Spinal cord (tissue), 10 donors: ENCODE measurements at places on chromosomes 7 and 10. TPM values are rescaled to one million over a fixed set of nuclear protein-coding genes. Genes with fewer than 3 reads are reported as not detected.

- H3K4me1 ChIP-seq, result peaks cover 67% of the 10 kb centered on the region
- H3K27ac ChIP-seq, result no peak overlapping the region
- no peaks in the 10 kb centered on the region for H3K27me3 ChIP-seq
- H3K36me3 ChIP-seq, result peaks cover 94% of the 10 kb centered on the region
- DNase-seq, result no peak
- no peak overlapping the region for H3K4me3 ChIP-seq
Measured at GRCh38 chr10:102653060-102653459, 8.8 kb downstream of the TRIM8 start.

ZNF365 gene
- 11.6 TPM for total RNA-seq

SRPK2 gene
- total RNA-seq, result 79.8 TPM

PRLHR gene
- 0.69 TPM for total RNA-seq

- H3K27me3 ChIP-seq, result no peaks in the 10 kb centered on the region
- H3K4me1 ChIP-seq, result peaks cover 3% of the 10 kb centered on the region
- no peak overlapping the region for H3K27ac ChIP-seq
- H3K4me3 ChIP-seq, result no peak overlapping the region
Measured at GRCh38 chr10:122568551-122568950, 8.0 kb downstream of the DMBT1 start.

- H3K4me1 ChIP-seq, result peaks cover 20% of the 10 kb centered on the region
- DNase-seq, result no peak
- no peaks in the 10 kb centered on the region for H3K36me3 ChIP-seq
- H3K27ac ChIP-seq, result no peak overlapping the region
- H3K27me3 ChIP-seq, result no peaks in the 10 kb centered on the region
Measured at GRCh38 chr7:77699056-77699455, 2.8 kb downstream of the RSBN1L start.

DNA sequence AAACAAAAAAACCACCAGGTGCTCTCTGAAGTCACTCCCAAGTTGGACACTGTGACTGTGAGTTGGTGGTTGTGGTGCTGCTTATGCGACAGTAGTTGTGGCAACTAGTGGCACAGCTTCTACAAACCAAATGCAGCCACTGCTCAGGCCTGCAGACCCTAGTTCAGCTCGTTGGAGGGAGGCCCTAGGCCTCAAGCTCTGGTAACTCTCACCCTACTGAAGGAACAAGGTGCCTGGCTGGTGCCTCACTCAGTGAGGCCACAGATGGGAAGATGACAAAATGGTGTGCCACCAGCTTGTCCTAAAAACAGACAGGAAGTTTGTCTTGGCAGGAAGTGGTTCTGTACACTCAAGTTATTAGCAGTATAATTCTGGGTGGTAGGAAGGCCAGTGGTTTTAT, 45.3 kb upstream of the RAPGEF5 start:
- no peak overlapping the region for H3K27ac ChIP-seq
- no peaks in the 10 kb centered on the region for H3K4me1 ChIP-seq
- no peak overlapping the region for H3K4me3 ChIP-seq
- H3K36me3 ChIP-seq, result no peaks in the 10 kb centered on the region
- no peak for DNase-seq

GRCh38 chr7:24313777-24314176, 29.8 kb downstream of the NPY start:
- no peaks in the 10 kb centered on the region for H3K27me3 ChIP-seq
- H3K4me3 ChIP-seq, result no peak overlapping the region
- H3K4me1 ChIP-seq, result no peaks in the 10 kb centered on the region
- no peaks in the 10 kb centered on the region for H3K36me3 ChIP-seq

DNA sequence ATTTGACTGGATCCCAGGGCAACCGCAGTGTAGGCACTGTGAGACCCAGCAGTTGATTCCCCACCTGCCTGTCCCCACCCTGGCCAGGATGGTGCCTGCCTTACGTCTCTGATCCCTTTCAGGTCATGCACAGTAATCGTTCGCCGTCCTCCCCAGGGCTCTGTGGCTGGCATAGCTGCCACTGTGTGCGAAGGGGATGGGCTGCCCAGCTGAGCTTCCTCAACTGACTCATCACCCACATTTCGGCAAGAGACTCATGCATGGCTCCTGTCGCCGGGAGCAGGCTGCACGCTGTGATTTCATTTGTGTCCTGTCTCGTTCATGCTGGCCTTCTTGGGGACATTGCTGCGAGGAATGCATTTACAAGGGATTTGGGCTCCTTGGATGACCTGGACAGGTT, 252.4 kb downstream of the KLF6 start:
- no peak overlapping the region for H3K4me3 ChIP-seq
- no peak overlapping the region for H3K27ac ChIP-seq
- no peak for DNase-seq

MOGAT3 gene
- total RNA-seq, result not detected

- H3K27ac ChIP-seq, result no peak overlapping the region
- no peak for DNase-seq
- no peaks in the 10 kb centered on the region for H3K36me3 ChIP-seq
- no peaks in the 10 kb centered on the region for H3K4me1 ChIP-seq
Measured at GRCh38 chr7:54678763-54679489, 80.1 kb downstream of the SEC61G start.

DNA sequence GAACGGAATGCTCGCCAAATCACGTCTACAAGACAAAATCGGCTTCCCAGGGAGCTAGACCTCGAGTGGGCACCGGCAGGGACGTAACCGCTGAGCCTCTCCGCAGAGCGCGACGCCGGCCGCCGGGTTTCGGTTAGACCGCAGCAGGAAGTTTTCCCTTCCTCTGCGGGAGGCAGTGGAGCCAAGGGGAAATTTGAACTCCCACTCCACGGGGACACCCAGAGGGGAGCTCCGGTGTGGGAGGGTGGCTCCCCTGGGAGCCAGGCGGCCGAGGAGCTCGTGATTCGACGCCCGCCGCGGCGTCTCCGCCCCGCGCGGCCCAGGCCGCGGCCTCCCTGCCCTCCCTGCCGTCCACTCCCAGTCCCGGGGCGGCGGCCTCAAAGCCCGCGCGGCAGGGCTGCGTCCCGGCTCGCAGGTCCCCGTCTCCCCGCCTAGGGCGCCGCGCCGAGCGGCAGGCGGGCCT, 426 bp downstream of the SYPL1 start:
- peak; percentile 39 for DNase-seq
- H3K4me3 ChIP-seq, result peak overlapping the region; percentile 72
- peaks cover 6% of the 10 kb centered on the region for H3K4me1 ChIP-seq
- H3K27me3 ChIP-seq, result no peaks in the 10 kb centered on the region

ACSM6 gene
- not detected for total RNA-seq

DNA sequence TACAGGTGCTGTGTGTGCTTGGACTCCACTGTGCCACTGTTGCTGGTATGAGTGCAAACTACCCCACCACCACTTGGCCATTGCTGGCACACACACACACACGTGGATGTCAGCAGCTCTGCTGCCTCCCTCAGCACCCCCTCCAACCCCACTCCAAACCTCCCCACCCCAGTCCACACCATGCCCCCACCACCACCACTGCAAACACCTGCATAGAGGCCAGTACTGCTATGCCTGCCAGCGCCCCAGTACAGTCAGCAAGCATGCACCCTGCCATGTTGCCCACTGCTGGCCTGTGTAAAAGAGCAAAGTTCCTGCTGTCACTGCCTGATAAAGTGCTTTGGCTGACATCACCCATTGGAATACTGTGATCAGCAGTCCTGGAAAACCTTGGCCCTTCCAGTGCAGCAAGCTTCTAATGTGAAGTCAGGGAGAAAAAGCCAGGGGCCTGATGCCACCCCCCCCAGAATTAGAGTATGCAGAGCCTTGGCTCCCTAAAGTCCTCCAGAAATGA, 519.2 kb upstream of the PCDH15 start:
- H3K27ac ChIP-seq, result no peak overlapping the region
- H3K36me3 ChIP-seq, result no peaks in the 10 kb centered on the region
- no peak for DNase-seq
- H3K4me1 ChIP-seq, result no peaks in the 10 kb centered on the region
- no peak overlapping the region for H3K4me3 ChIP-seq
- H3K27me3 ChIP-seq, result no peaks in the 10 kb centered on the region

- H3K27ac ChIP-seq, result no peak overlapping the region
- peaks cover 5% of the 10 kb centered on the region for H3K36me3 ChIP-seq
- H3K4me1 ChIP-seq, result no peaks in the 10 kb centered on the region
- no peaks in the 10 kb centered on the region for H3K27me3 ChIP-seq
- no peak overlapping the region for H3K4me3 ChIP-seq
Measured at GRCh38 chr7:99021941-99022560, 121.9 kb downstream of the SMURF1 start.

AKR1B1 gene
- 54.7 TPM for total RNA-seq

GRCh38 chr10:119643306-119644204, 7.6 kb upstream of the BAG3 start:
- H3K27ac ChIP-seq, result no peak overlapping the region
- no peak for DNase-seq
- H3K36me3 ChIP-seq, result no peaks in the 10 kb centered on the region
- no peaks in the 10 kb centered on the region for H3K4me1 ChIP-seq
- no peak overlapping the region for H3K4me3 ChIP-seq

- peaks cover 23% of the 10 kb centered on the region for H3K4me1 ChIP-seq
- no peak for DNase-seq
- no peak overlapping the region for H3K4me3 ChIP-seq
- no peak overlapping the region for H3K27ac ChIP-seq
- H3K36me3 ChIP-seq, result no peaks in the 10 kb centered on the region
Measured at GRCh38 chr7:22447762-22448161, 52.2 kb downstream of the STEAP1B start.

GRCh38 chr7:80216996-80217842, 82.6 kb downstream of the GNAI1 start:
- H3K27ac ChIP-seq, result no peak overlapping the region
- no peaks in the 10 kb centered on the region for H3K4me1 ChIP-seq
- no peak overlapping the region for H3K4me3 ChIP-seq
- DNase-seq, result no peak

GATA3 gene
- 0.28 TPM for total RNA-seq

GRCh38 chr7:15439853-15440252, 122.0 kb downstream of the AGMO start:
- no peak for DNase-seq
- H3K4me3 ChIP-seq, result no peak overlapping the region
- H3K27me3 ChIP-seq, result no peaks in the 10 kb centered on the region

UCMA gene
- not detected for total RNA-seq

ANKRD30A gene
- total RNA-seq, result not detected

GRCh38 chr10:71486484-71487114, 89.9 kb downstream of the CDH23 start:
- no peaks in the 10 kb centered on the region for H3K27me3 ChIP-seq
- DNase-seq, result no peak
- no peaks in the 10 kb centered on the region for H3K36me3 ChIP-seq
- H3K4me1 ChIP-seq, result peaks cover 12% of the 10 kb centered on the region
- H3K27ac ChIP-seq, result no peak overlapping the region
- H3K4me3 ChIP-seq, result no peak overlapping the region

GRCh38 chr7:29494350-29494749, 69.3 kb upstream of the PRR15 start:
- no peaks in the 10 kb centered on the region for H3K27me3 ChIP-seq
- no peak overlapping the region for H3K4me3 ChIP-seq
- H3K4me1 ChIP-seq, result no peaks in the 10 kb centered on the region
- DNase-seq, result no peak

EIF5AL1 gene
- 0.28 TPM for total RNA-seq

DNA sequence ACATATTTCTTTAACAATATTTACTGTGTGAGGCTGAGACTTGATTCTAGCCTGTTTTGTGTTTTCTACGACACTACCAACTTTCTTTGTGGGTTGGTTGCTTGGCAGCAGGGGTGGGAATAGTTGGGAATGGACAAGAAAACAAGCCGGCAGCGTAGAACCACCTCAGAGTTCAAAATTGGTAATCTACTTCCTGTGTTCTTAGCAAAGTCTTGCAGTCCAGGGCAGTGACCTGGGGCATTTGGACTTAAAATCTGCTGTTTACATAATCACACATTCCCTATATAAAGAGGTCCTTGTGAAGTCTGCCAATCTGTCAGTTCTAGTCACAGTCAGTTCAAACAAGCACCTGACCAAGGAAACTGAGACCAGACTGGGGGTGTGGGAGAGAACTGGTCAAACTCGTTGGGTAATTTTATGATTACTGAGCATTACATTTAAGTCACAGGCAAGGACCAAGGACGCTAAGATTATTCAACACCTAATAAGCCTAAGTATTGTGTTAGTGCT, 167.9 kb downstream of the CPEB3 start:
- no peaks in the 10 kb centered on the region for H3K36me3 ChIP-seq
- H3K27me3 ChIP-seq, result no peaks in the 10 kb centered on the region
- H3K27ac ChIP-seq, result peak overlapping the region; percentile 76
- no peak overlapping the region for H3K4me3 ChIP-seq
- DNase-seq, result no peak

DNA sequence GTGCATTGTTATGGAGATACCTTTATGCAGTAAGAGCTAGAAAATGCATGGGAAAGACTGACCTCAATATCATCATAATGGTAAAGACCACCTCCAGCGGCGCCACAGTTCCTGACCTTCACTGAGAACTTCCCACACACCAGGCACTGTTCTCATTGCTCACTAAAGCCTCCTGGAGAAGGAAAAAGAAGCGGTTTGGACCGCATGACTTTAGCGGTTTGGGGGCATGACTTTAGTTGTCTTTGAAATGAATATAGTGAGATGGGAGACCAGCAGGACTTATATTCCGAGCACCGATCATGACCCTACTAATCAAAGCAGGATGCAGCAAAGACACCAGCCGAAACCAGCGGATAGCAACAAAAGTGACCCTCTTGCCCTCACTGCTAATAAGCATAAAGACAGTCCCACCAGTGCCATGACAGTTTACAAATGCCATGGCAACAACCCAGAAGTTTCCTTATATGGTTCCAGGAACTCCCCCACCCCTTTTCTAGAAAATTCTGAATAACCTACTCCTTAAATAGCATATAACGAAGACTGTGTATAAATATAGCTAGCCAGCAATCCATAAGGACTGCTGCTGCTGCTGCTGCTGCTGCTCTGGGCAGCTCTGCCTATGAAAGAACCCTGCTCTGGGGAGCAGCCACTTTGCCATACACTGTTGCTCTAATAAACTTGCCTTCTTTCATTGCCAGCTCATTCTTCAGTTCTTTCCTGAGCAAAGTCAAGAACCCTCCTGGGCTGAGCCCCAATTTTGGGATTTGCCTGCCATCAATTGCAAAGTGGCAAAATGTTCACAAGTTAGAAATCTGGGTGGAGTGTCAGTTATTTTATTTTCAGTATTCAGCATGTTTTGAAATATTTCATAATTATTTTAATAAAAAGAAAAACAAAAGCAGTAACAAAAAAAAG, 694.1 kb downstream of the SUGCT start:
- H3K27ac ChIP-seq, result no peak overlapping the region
- no peak for DNase-seq
- H3K27me3 ChIP-seq, result no peaks in the 10 kb centered on the region
- no peak overlapping the region for H3K4me3 ChIP-seq
- no peaks in the 10 kb centered on the region for H3K36me3 ChIP-seq

GRCh38 chr10:43273997-43274396, 7.1 kb upstream of the RASGEF1A start:
- no peak overlapping the region for H3K4me3 ChIP-seq
- H3K36me3 ChIP-seq, result no peaks in the 10 kb centered on the region

DNA sequence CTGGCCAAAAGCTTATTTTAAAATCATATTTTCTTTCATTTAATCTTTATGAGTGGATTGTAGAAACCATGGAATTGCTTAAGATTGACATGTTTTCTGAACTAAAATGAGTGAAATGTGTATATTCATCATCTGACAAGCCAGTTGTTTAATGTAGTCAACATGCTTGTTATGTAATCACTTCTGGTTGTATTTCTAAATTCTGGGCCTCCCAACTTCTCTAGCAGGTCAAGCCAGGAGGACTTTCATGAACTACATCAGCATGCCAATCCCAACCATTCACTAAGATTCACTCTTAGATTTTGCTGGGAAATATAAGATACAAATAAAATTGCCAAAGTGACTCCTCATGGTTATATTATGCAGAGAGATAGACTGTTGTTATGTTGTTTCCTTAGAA, 21.1 kb upstream of the MAP3K8 start:
- no peak for DNase-seq
- no peak overlapping the region for H3K27ac ChIP-seq
- no peak overlapping the region for H3K4me3 ChIP-seq
- no peaks in the 10 kb centered on the region for H3K4me1 ChIP-seq
- no peaks in the 10 kb centered on the region for H3K27me3 ChIP-seq
